ENCODE measurements at places on chromosomes 5 and 9.

GRCh38 chr9:129270903-129271431 is 92.9 kb upstream of the IER5L start:
- no peak overlapping the region for H3K27ac ChIP-seq
- H3K27me3 ChIP-seq = no peaks in the 10 kb centered on the region
- peaks cover 34% of the 10 kb centered on the region for H3K4me1 ChIP-seq
- H3K4me3 ChIP-seq = peak overlapping the region; percentile 20

- no peaks in the 10 kb centered on the region for H3K27me3 ChIP-seq
- H3K4me1 ChIP-seq = peaks cover 32% of the 10 kb centered on the region
Measured at GRCh38 chr5:95669540-95669939, 13.3 kb downstream of the SPATA9 start.

DNA sequence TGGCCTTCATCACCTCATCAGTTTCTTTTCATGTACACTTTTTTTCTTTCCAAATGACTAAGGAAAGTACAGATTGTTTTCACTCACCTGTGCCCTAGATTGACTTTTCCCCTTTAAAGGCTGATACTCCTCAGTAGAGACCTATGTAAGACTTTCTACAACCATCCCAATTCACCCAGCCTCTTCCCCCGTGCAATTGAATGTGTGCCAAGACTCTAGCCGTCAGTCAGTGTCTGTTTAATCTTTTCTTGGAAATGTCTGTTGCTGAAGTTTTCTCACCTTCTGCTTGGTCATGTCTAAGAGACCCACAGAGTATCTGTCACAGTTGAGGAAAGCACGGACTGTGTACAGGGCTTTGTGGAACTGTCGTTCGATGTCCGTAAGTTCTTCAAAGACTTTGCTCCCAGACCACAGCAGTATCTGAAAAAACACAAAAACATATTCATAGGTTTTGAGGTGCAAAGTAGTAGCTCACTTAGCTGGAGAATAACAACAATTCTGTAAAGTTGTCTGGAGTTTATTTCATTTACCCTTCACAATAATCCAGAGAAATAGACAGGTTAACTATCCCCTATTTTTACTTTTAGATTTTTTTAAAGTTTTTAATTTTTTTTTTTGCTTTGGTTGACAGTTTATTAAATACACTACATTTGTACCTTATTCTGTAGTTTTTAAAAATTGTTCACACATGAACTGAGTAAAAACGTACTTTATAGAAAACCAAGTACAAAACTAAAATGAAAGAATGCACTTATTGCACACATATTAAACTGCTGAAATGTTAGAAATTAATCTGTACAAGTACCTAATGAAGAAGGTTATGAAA is 13.6 kb downstream of the PDE6A start:
- H3K27ac ChIP-seq = no peak overlapping the region
- DNase-seq = no peak
- H3K4me3 ChIP-seq = no peak overlapping the region
- no peaks in the 10 kb centered on the region for H3K4me1 ChIP-seq
- no peaks in the 10 kb centered on the region for H3K36me3 ChIP-seq
- no peaks in the 10 kb centered on the region for H3K27me3 ChIP-seq

DNA sequence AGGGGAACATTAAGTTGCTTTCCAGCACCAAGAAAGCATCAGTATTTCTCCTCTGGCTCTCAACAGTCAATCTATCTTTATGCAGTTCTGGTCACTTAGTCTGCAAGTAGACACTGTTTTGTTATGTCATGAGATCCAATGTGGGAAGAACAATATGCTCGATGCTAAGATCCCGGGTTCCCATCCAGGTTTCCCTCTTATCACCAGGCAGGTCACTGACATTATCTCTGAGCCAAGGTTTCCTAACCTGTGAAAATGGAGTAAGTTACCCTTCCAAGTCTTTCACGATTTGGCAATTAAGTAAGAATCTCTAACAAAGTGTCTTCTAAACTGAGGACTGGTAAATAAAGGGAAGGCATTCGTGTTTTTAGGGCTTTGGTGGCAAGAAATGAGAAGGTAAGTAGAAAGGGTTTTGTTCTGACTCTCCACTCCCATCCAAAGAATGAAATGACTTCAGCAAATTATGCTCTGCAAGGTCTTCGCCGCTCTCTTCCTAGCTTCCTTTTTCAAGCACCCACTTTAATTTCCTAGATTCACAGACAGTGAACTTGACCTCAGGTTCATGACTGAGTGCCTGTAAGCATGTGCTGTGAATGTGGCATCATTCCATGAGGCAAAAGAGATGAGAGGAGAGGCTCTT is 86.4 kb downstream of the DCP2 start:
- H3K27me3 ChIP-seq = no peaks in the 10 kb centered on the region
- no peak for DNase-seq
- H3K27ac ChIP-seq = no peak overlapping the region
- H3K36me3 ChIP-seq = no peaks in the 10 kb centered on the region

GRCh38 chr9:78620764-78621163 is 323.8 kb downstream of the PSAT1 start:
- no peak overlapping the region for H3K4me3 ChIP-seq
- DNase-seq = no peak
- no peaks in the 10 kb centered on the region for H3K4me1 ChIP-seq
- no peaks in the 10 kb centered on the region for H3K27me3 ChIP-seq
- no peaks in the 10 kb centered on the region for H3K36me3 ChIP-seq
